Activated CD8-positive, alpha-beta memory T cell treated with anti-CD3 and anti-CD28 coated beads, Interleukin-2, amount 10 ng/mL, durations not matched to agents 7 days and 5 days (primary cell): ENCODE measurements at places on chromosomes 2 and 18. TPM values are rescaled to one million over a fixed set of nuclear protein-coding genes. Genes with fewer than 3 reads are reported as not detected.

DNA sequence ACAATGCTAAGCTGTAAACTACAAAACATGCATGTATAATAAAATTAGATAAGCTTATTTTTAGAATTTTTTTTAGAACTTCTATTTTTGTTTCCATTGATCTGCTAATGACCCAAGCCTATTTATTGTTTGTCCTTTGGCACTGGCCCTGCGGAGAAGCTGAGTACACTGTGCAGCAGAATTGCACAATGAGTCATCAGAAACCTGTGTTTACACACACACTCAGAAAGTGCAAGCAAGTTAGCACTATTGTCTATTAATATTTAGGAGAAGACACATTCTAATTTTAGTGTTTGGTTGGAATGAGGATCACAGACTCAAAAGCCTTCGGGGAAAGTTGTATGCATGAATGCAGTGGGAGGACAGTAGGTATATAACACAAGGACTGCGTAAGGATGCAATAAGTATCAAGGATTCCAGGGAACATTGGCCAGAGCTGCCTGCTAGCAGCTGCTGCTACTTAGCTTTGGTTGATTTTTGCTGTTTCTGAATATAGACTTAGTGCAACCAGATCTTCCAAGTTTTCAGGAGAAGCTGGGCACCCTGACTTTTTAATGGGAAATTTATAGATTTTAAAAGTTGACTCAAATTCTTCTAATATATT lies 128.2 kb downstream of the KCNH7 start:
- H3K27ac ChIP-seq: no peak overlapping the region
- no peak overlapping the region for H3K4me3 ChIP-seq
- no peaks in the 10 kb centered on the region for H3K4me1 ChIP-seq
- DNase-seq: no peak
- H3K27me3 ChIP-seq: no peaks in the 10 kb centered on the region

- H3K27ac ChIP-seq: no peak overlapping the region
- H3K36me3 ChIP-seq: no peaks in the 10 kb centered on the region
- H3K4me3 ChIP-seq: no peak overlapping the region
- H3K4me1 ChIP-seq: no peaks in the 10 kb centered on the region
- no peak for DNase-seq
Measured at GRCh38 chr2:106863387-106863786, 22.6 kb downstream of the ST6GAL2 start.

DNA sequence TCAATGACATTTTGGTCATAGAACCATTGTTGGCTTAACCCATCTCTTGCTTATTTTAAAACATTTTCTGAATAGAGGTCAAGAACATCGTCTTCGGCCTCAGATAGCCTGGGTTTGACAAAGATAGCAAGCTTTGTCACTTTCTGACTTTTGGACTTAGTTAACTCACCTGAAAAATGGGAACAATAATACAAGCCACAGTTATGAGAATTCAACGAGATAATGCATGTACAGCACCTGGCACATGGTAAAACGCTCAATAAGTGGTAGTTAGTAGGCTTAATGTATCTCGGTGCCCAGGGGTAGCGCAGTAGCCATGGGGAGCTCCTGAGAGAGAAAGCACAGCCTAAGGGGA lies 446 bp upstream of the COPS7B start:
- H3K4me1 ChIP-seq: peaks cover 56% of the 10 kb centered on the region
- H3K27me3 ChIP-seq: no peaks in the 10 kb centered on the region
- peaks cover 6% of the 10 kb centered on the region for H3K36me3 ChIP-seq
- DNase-seq: no peak
- H3K27ac ChIP-seq: peak overlapping the region; percentile 80

DNA sequence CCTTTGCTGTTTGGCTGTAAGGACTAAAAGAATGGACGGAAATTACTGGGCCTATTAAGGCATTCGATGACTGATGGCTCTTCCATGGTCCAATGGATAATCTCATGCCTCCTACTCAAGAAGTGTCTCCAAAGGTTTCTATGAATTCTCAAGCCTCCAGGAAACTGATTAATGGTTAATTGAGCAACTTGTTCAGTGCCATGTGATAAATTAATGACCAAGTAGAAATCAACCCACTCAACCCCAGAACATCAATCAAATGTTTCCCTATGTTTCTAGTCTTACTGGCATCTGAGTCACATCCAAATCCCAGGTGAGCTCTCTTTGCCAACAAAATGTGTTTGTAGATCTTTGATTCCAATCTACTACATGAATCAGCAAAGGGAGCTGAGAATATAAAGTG lies 103.6 kb downstream of the NXPH2 start:
- H3K27ac ChIP-seq: no peak overlapping the region
- no peak for DNase-seq
- H3K4me3 ChIP-seq: no peak overlapping the region

DNA sequence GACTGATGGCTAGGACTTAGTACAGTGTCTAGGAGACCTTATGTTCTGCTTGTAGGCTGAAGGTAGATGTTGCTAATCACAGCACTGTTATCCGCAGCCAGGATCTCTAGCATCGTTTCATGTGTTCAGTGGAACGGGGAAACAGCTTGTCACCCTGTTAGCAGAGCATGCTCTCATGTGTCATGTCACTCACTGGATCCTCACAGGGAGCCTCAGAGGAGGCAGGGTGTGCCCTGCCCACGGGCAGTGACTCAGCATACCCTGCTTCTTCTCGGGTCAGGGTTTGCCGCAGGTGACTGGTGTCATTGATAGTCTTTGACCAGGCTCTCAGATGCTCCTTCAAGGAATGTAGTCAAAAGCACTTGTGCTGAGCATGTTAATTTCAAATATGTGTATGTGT lies 44.4 kb downstream of the RPIA start:
- H3K27ac ChIP-seq: no peak overlapping the region
- no peaks in the 10 kb centered on the region for H3K27me3 ChIP-seq
- H3K36me3 ChIP-seq: peaks cover 11% of the 10 kb centered on the region
- H3K4me3 ChIP-seq: no peak overlapping the region
- no peak for DNase-seq

- H3K27ac ChIP-seq: no peak overlapping the region
- no peak for DNase-seq
- no peak overlapping the region for H3K4me3 ChIP-seq
Measured at GRCh38 chr18:47413327-47413726, 161.9 kb upstream of the SKOR2 start.

- H3K4me1 ChIP-seq: peaks cover 62% of the 10 kb centered on the region
- H3K36me3 ChIP-seq: peaks cover 40% of the 10 kb centered on the region
- H3K27ac ChIP-seq: peak overlapping the region; percentile 100
- peak; percentile 54 for DNase-seq
Measured at GRCh38 chr2:152716805-152717227, 445 bp downstream of the PRPF40A start.

- no peak for DNase-seq
- no peaks in the 10 kb centered on the region for H3K27me3 ChIP-seq
- H3K27ac ChIP-seq: no peak overlapping the region
- no peaks in the 10 kb centered on the region for H3K36me3 ChIP-seq
- peaks cover 21% of the 10 kb centered on the region for H3K4me1 ChIP-seq
Measured at GRCh38 chr2:127637236-127637630, 8.7 kb upstream of the GPR17 start.

- no peak for DNase-seq
- no peak overlapping the region for H3K4me3 ChIP-seq
- no peaks in the 10 kb centered on the region for H3K4me1 ChIP-seq
- no peaks in the 10 kb centered on the region for H3K36me3 ChIP-seq
Measured at GRCh38 chr18:32167980-32168730, 21.7 kb upstream of the MEP1B start.

DNA sequence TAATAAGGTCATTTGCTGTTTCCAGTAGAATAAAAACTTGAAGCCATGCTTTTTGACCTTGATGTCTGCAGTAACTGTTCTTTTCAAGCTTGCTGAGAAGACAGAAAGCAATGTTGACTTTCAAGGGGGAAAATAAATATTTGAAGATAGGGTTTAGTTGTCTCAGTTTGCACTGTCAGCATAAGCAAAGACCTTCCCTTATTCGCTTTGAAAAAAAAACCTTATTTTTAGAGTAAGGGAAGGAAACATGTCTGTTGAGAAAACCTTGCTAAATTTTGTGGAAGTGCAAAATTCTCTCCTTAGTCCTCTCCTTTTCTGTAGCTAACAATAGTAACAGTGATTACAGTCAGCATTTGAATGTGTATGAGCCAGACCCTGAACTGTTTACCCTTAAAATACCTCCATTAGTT lies 43.1 kb downstream of the MAP4K4 start:
- no peaks in the 10 kb centered on the region for H3K27me3 ChIP-seq
- H3K27ac ChIP-seq: no peak overlapping the region
- H3K4me1 ChIP-seq: peaks cover 43% of the 10 kb centered on the region
- no peak for DNase-seq

DNA sequence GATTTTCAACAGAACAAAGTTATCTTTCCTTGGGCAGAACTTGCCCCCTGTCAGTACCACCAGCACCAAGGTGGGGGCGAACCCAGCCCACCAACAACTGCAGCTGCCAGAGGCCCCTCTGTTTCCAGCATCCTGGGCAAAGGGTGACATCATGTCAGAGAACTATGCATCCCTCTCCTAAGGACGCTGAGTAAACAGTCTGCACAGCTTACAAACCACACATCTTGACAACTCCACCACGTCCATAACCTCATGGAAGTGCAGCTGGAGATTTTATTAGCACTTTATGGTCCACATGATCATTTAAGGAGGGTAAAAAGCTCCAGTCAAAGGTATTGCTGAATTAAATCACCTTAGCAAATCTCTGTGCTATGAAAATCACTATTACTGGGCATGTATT lies 40.4 kb downstream of the PIEZO2 start:
- no peak overlapping the region for H3K4me3 ChIP-seq
- H3K4me1 ChIP-seq: no peaks in the 10 kb centered on the region
- no peaks in the 10 kb centered on the region for H3K27me3 ChIP-seq
- no peaks in the 10 kb centered on the region for H3K36me3 ChIP-seq
- H3K27ac ChIP-seq: no peak overlapping the region
- DNase-seq: no peak

DNA sequence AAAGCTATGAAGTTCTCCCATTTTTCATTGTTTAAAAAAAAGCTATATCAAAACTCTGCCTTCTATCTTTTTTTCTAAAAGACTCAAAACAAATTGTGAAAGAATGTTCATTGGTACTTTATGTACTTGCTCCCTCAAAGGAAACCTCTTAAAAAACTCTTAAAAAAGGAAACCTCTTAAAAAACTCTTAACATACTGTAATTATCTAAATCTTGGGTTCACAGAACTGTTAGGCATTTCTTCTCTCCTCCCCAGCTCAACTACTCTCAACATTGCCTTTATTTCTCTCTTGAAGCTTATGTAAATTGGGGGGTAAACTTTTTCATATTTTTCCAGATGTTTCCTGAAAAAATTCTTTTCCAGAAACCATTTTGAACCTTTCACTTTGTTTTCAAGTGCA lies 330.5 kb upstream of the SLC39A10 start:
- no peaks in the 10 kb centered on the region for H3K4me1 ChIP-seq
- H3K4me3 ChIP-seq: no peak overlapping the region
- no peak for DNase-seq

- H3K27ac ChIP-seq: peak overlapping the region; percentile 33
- no peaks in the 10 kb centered on the region for H3K27me3 ChIP-seq
- H3K4me1 ChIP-seq: peaks cover 9% of the 10 kb centered on the region
- peaks cover 2% of the 10 kb centered on the region for H3K36me3 ChIP-seq
- H3K4me3 ChIP-seq: no peak overlapping the region
- DNase-seq: peak; percentile 55
Measured at GRCh38 chr2:177332026-177332991, 60.3 kb upstream of the AGPS start.

DNA sequence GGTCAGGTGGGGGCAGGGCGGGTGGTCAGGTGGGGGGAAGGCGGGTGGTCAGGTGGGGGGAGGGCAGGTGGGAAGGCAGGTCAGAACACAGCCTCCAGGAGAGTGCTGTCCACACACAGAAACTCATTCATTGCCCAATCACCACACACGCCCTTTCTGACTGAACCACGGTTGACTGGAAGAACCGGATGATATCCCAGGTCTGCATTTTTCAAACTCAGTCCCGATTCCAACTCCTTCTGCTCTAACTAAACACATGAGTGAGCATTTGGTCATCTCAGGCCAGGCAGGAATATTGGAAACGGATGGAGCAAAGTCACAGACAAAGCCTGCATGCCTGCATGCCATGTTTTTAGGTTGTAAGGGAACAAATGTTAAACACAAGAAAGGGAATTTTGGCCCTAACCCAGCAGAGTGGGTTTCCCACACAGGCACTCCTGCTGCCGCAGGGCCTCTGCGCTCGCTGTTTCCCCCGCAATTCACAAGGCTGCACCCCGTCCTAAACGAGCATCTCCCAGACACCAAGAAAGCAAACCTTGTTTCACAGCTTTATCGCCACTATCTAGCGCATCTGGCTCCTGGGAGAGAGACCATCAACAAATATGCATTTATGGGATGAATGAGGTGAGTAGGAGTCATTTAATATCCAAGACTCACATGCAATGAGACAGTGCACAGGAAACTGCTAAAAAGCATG lies 100.1 kb downstream of the ZNF516 start:
- peaks cover 2% of the 10 kb centered on the region for H3K4me1 ChIP-seq
- no peaks in the 10 kb centered on the region for H3K36me3 ChIP-seq
- DNase-seq: no peak
- H3K27ac ChIP-seq: no peak overlapping the region

- no peaks in the 10 kb centered on the region for H3K36me3 ChIP-seq
- H3K27me3 ChIP-seq: no peaks in the 10 kb centered on the region
- no peak for DNase-seq
- H3K4me3 ChIP-seq: no peak overlapping the region
Measured at GRCh38 chr2:215699700-215700538, 264.1 kb upstream of the FN1 start.

- H3K27me3 ChIP-seq: no peaks in the 10 kb centered on the region
- no peaks in the 10 kb centered on the region for H3K36me3 ChIP-seq
- no peak overlapping the region for H3K27ac ChIP-seq
- peaks cover 11% of the 10 kb centered on the region for H3K4me1 ChIP-seq
Measured at GRCh38 chr2:30280596-30281434, 49.5 kb downstream of the LBH start.

- H3K4me3 ChIP-seq: no peak overlapping the region
- H3K4me1 ChIP-seq: no peaks in the 10 kb centered on the region
- H3K27ac ChIP-seq: no peak overlapping the region
- H3K27me3 ChIP-seq: no peaks in the 10 kb centered on the region
- no peak for DNase-seq
Measured at GRCh38 chr2:40380041-40380440, 71.8 kb downstream of the SLC8A1 start.

- no peak overlapping the region for H3K27ac ChIP-seq
- no peaks in the 10 kb centered on the region for H3K36me3 ChIP-seq
- H3K4me3 ChIP-seq: no peak overlapping the region
Measured at GRCh38 chr18:13983506-13983905, 68.2 kb upstream of the MC2R start.

DNA sequence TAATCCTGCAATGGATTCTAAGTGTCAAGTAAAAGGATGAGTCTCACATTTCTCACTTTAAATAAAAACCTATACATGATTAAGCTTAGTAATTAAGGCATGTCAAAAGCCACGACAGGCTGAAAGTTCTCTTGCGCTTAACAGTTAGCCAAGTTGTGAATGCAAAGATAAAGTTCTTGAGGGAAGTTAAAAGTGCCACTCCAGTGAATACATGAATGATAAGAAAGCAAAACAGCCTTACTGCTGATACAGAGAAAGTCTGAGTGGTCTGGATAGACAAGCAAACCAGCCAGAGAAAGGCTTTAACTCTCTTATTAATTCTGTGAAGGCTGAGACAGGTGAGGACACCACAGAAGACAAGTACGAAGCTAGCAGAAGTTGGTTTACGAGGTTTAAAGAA lies 12.7 kb downstream of the THOC1 start:
- H3K27me3 ChIP-seq: no peaks in the 10 kb centered on the region
- no peak overlapping the region for H3K4me3 ChIP-seq
- no peaks in the 10 kb centered on the region for H3K4me1 ChIP-seq
- no peak for DNase-seq

Gene ANKRD53
- total RNA-seq: not detected

Gene HOXD12
- total RNA-seq: not detected

Gene MEP1B
- total RNA-seq: 0.20 TPM

Gene NEB
- total RNA-seq: 0.12 TPM

Gene TOGARAM2
- total RNA-seq: 23.9 TPM

Gene ZNF521
- not detected for total RNA-seq

Gene NPHP1
- total RNA-seq: 0.18 TPM

Gene C2orf92
- total RNA-seq: 8.4 TPM

Gene ALPP
- total RNA-seq: not detected

Gene CRYGC
- total RNA-seq: not detected
